ENCODE measurements at places on chromosomes 2 and 18. TPM values are rescaled to one million over a fixed set of nuclear protein-coding genes. Genes with fewer than 3 reads are reported as not detected.

DNA sequence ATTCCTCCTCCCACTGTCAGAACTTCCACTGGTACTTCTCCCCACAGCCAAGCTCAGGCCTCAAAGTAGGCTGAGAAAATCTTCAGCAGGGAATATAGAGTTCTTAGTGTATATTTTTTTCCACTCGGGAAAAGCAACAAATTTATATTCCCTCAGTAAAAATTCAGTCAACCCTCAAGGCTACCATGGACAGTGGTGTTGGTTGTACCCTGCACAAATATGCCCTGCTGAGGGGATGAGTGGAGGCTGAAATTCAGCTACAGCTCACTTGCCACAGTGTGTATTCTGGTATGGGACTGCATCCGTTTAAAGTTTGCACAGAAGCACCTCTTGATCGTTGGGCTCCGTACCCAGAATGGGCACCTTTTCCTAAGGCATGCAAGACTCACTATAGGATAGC lies 90.8 kb upstream of the LGALSL start:
- DNase-seq, result no peak

DNA sequence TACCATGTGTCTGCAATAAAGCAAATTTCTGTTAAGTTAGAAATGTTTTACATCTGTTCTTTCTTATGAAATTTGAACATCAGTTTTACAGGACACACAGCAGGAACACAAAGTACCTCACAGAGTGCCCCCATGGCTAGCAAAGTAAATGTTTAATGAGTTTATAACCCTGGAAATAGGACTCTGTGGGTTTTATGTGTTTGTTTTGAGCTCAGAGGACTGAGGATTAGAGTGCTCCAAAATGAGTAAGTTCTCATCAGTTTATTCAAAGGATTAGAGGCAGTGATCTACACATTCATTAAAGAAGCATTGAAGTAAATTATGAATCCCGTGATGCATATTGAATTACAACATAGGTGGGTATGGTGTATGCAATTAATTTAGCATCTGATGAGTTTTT lies 281.8 kb downstream of the GULP1 start:
- DNase-seq, result no peak

DNA sequence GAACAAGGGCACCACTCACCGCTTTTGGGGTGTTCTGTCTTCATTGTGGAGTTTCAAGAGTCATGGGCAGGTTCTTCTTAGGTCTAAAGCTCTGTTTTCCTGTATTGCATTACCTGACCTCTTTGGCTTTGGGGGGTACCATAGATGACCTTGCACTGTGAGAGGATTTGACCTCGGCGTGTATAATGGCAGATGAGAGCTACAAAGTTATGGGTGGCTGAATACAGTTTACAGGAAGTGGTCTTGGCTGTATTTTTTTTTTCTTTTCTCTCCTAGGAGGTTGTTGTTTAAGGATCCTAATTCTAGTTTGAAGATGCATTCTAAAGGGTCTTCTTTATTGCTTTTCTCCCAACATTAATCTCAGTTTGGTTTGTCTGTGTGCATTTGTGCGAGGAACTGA lies 11.5 kb downstream of the GAL3ST2 start:
- no peak for DNase-seq

The ARHGAP15 gene
- 1.2 TPM for total RNA-seq

Data from suprapubic skin (tissue), 4 donors.